ENCODE measurements at places on chromosomes 4 and X.
A peak's percentile ranks its signal among the peaks of the same experiment; 100 is the strongest.

GRCh38 chrX:572538-573124 is 58.0 kb upstream of the SHOX start:
- no peak for DNase-seq

GRCh38 chr4:152536545-152537182 is 772 bp upstream of the FBXW7 start:
- DNase-seq = no peak

GRCh38 chrX:19372547-19373331 is 29.0 kb downstream of the PDHA1 start:
- no peak for DNase-seq

DNA sequence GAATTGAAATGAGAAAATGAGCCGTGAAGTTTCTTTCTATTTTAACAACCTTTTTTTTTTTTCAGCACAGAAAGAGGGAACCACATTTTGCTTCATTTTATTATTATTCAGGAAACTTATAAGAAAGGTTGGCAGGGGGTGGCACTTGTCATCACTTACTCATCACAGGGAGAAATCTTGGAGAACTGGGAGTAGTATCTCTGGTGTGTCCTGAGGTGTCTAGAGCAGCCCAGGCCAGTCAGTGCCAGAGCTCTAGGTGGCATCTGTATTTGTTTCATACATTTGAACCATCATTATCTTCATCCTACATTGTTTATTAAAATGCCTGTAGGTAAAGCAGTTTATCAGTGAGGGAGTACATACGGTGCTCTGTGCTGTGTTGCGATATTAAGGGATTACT is 43.8 kb upstream of the ARHGAP24 start:
- no peak for DNase-seq

- no peak for DNase-seq
These were observed 124.4 kb downstream of the SHROOM3 start for GRCh38 chr4:76559236-76560071.

DNA sequence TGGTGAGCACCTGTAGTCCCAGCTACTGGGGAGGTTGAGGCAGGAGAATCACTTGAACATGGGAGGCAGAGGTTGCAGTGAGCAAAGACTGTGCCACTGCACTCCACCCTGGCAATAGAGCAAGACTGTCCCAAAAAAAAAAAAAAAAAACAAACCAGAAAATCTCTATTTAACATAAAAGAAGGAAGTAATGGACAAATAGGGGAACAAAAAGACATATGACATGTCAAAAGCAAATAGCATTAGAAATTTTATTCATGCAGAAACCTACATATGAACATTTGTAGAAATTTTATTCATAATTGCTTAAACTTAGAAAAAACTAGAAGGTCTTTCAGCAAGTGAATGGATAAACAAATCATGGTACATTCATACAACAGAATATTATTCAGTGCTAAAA is 97.1 kb upstream of the SH3RF1 start:
- no peak for DNase-seq

DNA sequence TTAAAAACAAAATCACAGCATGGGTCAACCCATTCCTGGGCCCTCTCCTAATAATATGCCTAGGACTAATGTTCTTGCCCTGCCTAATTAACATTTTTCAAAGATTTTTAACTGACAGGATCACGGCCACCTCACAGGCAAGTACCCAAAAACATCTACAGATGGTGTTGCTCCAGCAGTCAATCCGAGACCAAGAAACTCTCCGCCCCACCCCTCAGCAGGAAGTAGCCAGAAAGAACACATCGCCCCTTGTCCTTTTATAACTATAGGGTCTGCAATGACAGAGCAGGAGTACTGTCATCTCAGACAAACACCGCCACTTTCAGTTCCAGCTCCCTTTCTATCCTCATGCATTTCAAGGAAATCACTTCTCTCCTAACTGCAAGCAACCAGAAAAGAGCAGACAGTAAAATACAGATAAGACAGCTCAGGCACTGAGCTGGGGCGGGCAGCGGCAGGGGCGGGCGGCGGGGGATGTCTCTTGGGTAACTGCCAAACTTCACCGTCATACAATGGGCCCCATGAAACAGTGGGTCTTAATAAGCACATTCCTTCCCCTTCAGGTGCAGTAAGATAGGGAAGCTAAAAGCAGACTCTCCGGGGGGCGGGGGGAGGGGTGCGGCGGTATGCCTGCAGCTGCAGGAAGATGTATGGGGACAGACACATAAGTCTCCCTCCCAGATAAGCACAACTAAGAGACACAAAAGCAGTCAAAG is 67.4 kb downstream of the ZNF182 start:
- DNase-seq = peak; percentile 15

GRCh38 chr4:101256222-101256621 is 91.1 kb downstream of the PPP3CA start:
- no peak for DNase-seq

GRCh38 chr4:119290598-119290997 is 31.3 kb downstream of the FABP2 start:
- no peak for DNase-seq

- DNase-seq = no peak
These were observed 2137.8 kb upstream of the TENM3 start for GRCh38 chr4:180105362-180105761.

DNA sequence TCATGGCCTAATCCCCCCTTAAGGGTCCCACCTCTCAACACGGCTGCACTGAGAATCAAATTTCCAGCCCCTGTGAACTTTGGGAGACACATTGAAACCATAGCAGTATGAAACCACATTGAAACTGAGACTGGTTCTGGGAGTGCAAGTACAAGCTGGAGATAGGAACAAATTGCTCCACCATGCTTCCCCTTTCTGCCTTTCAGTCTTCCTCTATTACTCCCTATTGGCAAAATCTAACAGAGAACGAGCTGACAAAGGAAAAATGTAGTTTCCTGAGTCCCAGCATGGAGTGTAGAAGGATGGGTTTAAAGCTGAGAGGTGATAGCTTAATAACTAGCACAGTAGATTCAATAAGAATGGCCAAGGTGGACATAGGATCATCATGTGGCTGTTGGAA is 161.7 kb upstream of the RPL34 start:
- no peak for DNase-seq

- no peak for DNase-seq
These were observed 37.5 kb downstream of the CBR4 start for GRCh38 chr4:168972596-168972995.

GRCh38 chrX:134622056-134622812 is 36.0 kb downstream of the PLAC1 start:
- DNase-seq = no peak

DNA sequence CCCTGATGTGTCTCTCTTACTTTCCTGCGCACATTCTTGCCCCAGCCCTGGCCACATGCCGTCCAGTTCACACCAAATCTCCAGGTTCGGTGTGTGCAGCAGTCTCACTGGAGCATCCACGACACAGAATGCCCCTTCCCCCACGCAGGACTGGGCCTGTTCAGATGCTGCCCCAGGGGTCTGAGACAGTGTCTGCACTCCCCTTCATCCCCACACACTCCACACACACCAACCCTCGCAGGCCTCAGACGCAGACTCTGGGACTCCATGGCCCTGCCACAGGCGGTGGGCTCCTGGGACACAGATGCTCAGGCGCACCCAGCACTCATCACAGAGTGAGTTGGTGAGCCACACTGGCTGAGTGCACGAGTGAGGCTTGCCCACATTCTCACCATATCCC is 83.9 kb downstream of the AFAP1 start:
- DNase-seq = no peak

- no peak for DNase-seq
These were observed 76.6 kb downstream of the CHIC2 start for GRCh38 chr4:53987761-53988171.

- DNase-seq = no peak
These were observed 198.3 kb downstream of the STIM2 start for GRCh38 chr4:27058819-27059406.

GRCh38 chrX:112818114-112819007 is 22.3 kb downstream of the AMOT start:
- DNase-seq = no peak

DNA sequence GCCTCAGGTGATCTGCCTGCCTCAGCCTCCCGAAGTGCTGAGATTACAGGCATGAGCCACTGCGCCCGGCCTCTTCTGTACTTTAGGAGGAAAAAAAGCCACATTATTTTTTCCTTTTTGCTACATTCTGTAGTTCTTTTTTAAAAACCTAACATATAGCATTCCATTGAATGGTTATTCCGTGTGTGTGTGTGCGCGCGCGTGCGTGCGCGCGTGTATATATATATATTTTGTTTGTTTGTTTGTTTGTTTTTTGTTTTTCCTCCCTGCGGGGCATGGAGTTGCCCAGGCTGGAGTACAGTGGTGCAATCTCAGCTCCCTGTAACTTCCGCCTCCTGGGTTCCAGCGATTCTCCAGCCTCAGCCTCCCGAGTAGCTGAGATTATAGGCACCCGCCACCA is 59.5 kb downstream of the ARHGAP10 start:
- DNase-seq = no peak

GRCh38 chr4:33316578-33316977 is 2596.4 kb downstream of the PCDH7 start:
- no peak for DNase-seq

GRCh38 chr4:179268791-179269190 is 1826.6 kb upstream of the AGA start:
- DNase-seq = no peak

DNA sequence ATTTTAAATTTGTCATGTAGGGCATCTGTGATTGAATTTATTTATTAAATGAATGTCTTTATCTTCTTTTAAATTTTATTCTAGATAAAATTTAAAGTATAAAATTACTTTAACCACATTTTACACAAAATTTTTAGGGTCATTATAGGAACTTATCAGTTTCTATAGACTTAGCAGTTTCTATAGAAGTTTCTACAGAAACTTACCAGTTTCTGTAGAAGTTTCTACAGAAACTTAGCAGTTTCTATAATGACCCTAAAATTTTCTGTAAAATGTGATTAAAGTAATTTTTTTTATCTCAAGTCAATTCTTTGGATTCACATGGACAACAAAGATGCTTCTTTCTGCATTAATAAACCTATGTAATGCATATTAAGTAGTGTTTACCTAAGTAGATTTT is 565.9 kb upstream of the TECRL start:
- DNase-seq = no peak

GRCh38 chr4:183906489-183906738 is 1.3 kb downstream of the STOX2 start:
- no peak for DNase-seq

- DNase-seq = no peak
These were observed 743 bp downstream of the NKAP start for GRCh38 chrX:119942831-119943184.

- DNase-seq = no peak
These were observed 804.7 kb upstream of the NDST4 start for GRCh38 chr4:115918149-115918548.

DNA sequence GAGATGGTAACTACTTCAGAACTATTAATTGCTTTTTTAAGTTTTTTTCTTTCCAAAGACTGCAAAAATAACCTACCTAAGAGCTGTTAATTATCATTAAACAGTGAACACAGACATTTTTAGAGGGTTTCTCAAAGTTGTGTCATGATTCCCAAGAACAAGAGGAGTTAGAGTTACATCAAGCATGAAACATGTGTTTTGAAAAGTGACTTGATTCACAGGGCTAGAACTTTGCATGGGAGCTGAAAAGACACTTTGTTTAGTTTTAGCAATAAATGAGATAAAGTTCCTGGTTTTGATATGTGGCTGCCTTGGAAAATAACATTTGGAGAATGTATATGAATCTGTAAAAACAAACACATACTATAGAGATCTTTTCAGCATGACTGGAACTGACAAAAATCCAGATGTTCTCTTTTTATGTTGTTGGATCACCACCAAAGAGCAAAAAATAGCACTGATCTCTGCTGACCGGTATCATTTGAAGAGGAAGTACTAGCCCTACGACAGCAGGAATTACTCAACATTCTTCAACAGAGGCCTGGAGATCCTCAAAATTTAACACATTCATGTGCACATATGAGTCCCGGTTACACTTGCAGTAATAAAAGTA is 173.0 kb upstream of the PCDH18 start:
- DNase-seq = no peak

DNA sequence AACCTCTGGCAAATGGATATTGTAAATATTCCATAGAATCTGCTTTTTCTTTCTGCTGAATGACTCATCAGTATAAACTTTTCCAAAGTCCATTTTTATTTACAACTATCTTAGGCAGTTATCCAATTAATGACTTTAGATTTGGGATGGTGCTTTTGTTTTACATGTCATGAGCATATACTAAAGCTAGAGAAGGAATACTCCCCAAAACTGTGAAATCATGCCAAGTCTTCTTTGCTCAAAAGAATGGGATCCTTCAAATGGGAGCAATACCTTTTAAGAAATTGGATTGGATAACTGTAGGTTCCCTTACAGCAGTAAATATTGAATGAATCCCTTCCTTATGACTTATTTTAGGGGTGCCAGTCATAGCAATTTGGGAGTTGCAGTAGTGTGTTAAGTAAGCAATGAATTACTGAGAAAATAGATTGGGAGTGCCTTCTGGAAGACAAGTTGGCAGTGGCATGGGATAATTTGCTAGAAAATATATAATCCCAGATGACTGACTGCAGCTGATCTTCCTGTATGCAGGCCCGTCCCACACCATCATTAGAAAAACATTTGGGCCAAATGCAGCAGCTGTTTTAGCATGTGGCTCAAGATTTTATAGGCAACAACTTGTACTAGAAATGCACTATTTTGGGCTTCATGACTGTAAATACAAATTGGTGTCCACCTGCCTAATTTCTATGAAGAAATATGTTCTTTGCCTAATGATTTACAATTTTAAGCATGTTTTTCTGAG is 2.8 kb downstream of the TMPRSS11D start:
- no peak for DNase-seq

- no peak for DNase-seq
These were observed 83.9 kb downstream of the VEGFC start for GRCh38 chr4:176708771-176709311.

GRCh38 chrX:30992381-30992904 is 79.4 kb downstream of the FTHL17 start:
- no peak for DNase-seq

GRCh38 chr4:87108142-87108546 is 112.3 kb downstream of the KLHL8 start:
- DNase-seq = no peak

GRCh38 chrX:153633048-153633447 is 14.0 kb upstream of the DUSP9 start:
- DNase-seq = no peak

- no peak for DNase-seq
These were observed 117.9 kb upstream of the FAM9B start for GRCh38 chrX:9151772-9152307.

GRCh38 chr4:152937336-152938236 is 1.5 kb downstream of the FHDC1 start:
- DNase-seq = no peak

- no peak for DNase-seq
These were observed 101.8 kb downstream of the SH3KBP1 start for GRCh38 chrX:19785647-19786046.

DNA sequence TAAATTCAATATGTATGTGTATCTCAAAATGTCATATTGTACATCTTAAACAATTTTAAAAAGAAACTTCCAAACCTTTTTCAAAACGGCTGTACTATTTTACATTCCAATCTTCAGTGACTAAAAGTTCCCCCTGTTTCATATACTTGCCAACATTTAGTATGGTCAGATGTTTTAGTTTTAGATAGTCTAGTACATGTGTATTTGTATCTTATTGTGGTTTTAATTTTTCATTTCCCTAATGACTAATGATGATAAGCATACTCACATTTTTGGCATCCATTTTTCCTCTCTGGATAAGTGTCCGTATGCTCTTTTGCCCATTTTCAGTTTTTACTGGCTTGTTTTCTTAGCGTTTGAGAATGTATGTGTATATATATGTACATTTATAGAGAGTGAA is 212.2 kb upstream of the MAGEB18 start:
- no peak for DNase-seq

- DNase-seq = no peak
These were observed 70.6 kb downstream of the KIT start for GRCh38 chr4:54728368-54728767.

- DNase-seq = no peak
These were observed 37.4 kb upstream of the STS start for GRCh38 chrX:7109838-7110793.
